ENCODE measurements at places on chromosomes 3 and 15.

GRCh38 chr3:103393395-103394186 lies 958.8 kb downstream of the ZPLD1 start:
- DNase-seq, result no peak

- no peak for DNase-seq
These were observed 64.6 kb upstream of the ATP2C1 start for GRCh38 chr3:130828948-130829947.

DNA sequence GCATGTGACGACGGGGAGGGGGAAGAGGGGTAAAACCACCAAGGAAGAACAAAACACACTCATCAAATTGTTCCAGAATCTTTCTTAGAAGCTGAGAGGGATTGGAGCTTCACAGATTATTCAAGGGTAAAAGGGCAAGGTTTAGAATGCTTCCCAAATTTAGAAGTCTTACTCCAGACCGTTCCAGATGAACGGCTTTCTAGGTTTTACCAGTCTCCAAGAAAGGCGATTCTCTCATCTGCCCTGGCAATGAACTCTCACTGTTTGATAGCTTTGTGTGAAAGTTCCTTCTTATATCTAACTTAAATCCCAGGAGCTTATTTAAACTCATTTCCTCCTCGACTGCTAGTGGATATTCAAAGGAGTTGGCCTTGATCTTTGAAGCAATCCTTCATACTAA lies 124.3 kb upstream of the PRICKLE2 start:
- no peak for DNase-seq

DNA sequence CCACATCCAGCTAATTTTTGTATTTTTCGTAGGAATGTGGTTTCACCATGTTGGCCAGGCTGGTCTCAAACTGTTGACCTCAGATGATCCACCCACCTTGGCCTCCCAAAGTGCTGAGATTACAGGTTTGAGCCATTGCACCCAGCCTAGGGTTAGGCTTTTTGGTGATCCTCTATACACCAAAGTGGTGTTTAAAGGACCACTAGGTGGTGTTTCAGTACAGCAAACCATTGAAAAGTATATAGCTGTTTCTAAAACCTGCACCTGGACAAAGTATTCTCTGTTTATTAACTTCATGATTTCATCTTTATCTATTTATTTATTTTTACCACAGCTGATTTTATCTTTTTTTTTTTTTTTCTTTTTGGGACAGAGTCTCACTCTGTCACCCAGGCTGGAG lies 68.4 kb downstream of the MINDY2 start:
- DNase-seq, result peak; percentile 3

- DNase-seq, result no peak
These were observed 123.5 kb downstream of the NUP210 start for GRCh38 chr3:13296662-13297061.

DNA sequence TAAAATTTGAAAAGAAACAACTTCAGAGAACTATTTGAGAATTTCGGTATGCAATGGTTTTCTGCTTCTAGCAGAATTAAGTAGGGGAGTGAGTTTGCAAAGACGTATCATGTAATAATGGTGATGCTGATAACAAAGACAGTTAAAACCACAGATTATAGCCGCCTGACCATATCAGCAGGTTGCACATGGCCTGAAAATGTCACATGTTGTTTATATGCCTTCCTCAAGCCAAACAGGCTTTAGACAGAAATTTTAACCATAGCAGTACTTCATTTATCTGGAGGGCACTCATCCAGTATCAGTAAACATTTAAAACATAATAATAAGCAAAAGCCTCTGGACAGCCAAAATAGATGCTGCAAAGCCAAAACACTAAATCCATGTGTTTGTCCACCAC lies 131.7 kb downstream of the RYR3 start:
- no peak for DNase-seq

GRCh38 chr3:124792341-124793040 lies 62.2 kb downstream of the UMPS start:
- no peak for DNase-seq

DNA sequence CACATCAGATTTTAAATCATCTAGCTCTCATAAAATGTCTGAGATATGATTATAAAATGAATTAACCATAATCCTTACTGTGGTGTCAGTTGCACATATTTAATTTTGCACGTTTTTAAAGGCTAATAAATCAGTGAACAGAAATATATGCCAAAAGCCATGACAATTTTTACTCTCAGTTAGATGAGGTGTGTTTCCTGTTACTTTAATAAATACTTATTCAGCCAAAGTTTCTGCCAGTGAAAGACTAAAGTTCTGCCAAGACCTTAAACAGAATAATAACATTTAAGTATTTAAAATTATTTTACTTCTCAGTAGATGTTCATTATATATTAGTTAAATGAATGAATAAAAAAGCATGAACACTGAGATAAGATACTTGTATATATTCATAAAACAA lies 1150.1 kb downstream of the NAALADL2 start:
- DNase-seq, result no peak

DNA sequence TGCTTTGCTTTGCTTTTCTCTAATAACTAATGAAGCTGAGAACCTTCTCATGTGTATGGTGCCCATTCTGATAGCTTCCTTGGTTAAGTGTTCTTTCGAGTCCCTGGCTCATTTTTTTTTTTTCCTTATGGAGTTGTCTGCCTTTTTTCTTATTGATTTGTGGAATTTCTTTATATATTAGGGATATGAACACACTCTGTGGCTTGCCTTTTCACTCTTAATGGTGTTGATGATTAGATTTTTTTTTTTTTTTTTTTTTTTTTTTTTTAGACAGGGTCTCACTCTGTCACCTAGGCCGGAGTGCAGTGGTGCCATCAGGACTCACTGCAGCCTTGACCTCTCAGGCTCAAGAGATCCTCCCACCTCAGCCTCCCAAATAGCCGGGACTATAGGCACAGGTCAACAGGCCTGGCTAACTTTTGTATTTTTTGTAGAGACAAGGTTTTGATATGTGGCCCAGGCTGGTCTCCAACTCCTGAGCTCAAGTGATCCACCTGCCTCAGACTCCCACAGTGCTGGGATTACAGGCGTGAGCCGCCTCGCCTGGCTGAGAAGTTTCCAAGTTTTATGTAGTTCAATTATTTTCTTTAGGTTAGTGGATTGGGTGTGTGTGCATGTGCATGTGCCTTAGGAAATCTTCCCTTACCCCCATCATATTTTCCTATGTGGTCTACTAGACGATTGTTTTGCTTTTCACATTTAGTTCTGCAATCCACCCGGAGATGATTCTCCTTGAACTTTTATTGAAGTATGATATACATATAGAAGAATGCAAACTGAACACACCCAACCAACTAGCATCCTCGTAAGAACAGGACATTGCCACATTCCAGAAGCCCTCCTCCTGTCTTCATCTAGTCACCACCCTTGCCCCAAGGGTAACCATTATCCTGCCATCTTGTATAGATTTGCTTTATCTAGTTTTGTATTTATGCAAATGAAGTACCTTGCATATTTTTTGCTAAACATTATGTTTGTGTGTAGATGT lies 1.7 kb upstream of the SNRPA1 start:
- peak; percentile 73 for DNase-seq

DNA sequence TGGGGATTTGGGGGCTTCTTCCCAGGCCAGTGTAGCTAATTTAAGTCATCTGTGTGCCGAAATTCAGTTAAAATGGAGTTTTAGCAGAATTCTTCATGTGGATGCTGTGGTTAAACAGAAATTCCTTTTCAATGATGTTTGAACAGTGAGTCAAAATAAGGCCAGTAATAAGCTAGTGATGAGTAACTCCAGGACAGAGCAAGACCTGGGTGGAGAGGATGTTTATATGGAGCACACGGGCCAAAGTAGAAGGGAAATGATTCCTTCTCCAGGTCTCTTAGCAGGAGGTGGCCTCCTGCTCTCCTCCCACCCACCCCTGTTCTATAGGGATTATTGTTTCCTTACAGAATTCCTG lies 31.9 kb upstream of the UACA start:
- DNase-seq, result peak; percentile 30

DNA sequence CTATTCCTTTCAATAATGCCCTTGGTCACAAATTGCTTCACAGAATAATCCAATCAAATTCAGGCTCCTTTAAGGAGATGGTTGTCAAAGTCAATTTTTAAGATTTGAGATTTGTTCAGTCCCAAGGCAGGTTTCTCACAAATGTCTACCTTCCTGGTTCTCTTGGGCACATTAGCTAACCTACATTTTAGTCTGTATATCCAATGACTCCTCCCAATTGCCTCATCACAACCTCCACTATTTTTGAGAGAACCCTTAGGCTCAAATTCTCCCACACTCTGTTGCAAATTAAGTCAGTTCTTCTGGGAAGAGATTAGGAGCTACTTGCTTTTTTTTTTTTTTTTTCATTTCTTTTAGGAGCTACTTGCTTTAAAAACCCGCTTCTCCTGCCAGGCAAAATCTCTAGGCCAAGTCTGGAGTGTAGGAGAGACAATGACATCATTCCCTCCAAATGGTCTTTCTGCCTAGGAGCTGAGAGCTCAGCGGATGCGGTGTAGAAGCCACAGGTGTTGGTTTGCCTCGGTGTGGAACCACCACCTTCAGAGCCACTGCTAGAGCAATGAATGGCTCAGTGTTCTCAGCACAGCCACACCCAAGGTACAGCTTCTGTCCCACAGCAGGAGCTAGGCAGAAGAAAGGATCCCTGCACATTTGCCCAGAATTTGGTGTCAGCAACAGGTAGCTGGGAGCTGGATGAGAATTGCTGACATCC lies 10.0 kb upstream of the INO80 start:
- DNase-seq, result no peak

DNA sequence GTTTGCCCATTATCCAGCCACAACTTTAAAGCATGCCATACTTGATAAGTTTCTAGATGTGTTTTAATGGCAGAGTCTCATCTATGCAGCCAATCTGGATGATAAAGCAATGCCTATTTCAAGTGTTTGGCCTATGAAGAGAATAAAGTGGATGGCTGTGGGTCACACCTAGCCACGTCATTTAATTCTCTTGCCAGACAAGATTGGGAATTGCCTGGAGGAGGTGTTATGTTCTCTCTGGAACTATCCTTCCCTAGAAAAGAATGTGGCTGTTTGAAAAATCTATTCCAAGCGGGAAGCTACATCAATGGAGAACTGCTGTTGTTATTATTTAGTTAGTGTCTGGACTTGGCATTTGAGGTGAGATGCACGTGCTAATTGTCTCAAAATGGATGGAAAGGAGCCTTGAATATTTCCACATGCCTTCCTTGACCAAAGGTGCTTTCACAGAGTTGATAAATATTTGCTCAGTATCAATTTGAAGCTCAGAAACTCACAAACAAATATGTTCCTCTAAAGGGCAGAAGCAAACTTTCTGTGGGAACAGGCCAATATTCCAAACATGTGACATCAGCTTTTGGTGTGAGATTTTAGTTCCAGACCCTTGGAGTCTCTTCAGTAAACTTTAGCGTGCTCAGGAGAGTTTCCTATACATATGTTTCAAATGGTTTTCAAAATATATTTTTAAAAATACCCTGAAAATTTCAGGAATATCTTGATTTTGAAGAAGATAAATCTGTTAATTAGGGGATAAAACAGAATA lies 510.6 kb upstream of the SGO1 start:
- DNase-seq, result no peak

GRCh38 chr3:6248528-6248927 lies 612.4 kb upstream of the GRM7 start:
- no peak for DNase-seq

DNA sequence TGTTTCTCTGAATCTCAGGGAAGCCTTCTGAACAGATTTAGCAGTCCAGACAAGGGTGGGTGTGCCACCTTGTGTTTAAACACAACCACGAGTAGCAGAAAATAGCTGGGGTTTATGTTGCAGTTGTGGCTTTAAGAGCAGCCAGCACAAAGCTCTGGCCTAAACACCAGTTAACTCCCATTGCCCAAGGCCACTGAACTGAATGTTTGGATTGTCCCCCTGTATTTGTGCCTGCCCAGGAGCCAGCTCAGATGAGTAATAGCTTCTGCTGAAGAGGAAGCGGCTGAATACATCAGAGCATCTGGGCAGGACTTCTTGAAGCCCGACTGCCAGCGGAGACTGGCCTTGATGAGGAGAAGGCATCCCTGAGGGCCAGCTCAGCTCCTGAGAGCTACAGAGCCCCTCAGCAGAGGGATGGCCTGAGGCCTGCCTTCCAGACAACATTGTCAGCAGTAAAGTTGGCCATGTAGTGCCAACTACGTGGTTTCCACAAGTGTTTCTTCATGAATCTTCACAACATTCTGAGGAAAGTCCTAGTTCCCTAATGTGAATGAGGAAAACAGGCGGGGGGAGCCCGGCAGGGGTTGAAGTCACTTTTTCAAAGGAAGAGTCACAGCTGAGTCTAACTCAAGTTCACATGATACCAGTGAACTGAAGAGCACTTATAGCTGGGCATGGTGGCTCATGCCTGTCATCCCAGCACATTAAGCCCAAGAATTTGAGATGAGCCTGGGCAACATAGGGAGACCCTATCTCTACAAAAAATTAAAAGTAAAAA lies 65.8 kb upstream of the ZBTB38 start:
- no peak for DNase-seq

DNA sequence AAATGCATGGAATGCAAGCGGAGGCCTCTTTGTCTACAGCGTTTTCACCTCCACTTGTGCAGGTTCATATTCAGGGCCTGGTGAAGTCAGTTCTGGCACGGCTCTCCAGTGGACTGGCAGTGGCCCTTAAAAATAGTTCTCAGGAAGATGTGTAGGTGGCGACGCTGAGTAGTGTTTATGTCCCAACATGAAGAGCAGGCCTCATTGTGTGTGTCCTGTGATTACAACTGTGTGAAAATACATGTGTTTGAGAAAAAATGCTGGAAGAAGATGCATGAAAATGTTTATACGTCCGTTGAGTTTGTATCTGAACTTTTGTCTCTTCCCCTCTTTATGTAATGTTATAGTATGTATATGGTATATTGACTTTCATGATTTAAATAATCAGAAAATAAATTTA lies 7.2 kb downstream of the LIPC start:
- DNase-seq, result peak; percentile 17

- peak; percentile 36 for DNase-seq
These were observed 24.6 kb upstream of the RSL24D1 start for GRCh38 chr15:55221090-55222011.

DNA sequence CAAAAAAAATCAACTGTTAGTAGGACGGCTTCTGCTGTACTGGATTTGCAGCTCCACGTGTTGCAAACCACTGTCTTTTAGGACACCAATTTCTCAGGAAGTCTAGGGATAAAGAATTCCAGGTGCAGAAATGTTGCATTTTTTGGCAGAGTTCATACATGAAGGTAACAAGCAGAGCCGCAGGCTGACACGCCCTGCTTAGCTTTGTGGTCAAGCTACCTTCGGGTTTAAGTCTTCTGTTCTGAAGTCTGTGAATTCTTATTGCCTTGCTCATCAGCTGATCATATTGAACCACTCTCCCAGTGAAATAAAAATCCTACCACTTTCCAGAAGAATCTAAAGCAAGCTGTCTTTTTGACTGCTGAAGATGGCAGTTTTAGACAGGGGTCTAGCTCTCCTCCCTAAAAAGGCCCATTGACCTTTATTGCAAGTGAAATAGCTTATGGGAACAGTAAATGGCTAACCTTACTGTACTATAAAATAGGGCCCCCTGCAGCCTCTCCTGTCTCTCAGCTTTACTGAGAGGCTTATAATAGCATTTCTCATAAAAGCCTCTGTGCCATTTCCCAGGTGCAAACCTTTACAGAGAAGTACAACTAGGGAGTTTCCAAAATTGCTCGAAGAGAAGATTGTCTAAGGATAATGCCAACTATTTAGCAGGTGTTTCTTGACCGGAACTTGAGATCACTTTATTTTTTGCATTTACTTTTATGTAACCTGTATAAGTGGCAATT lies 262.2 kb upstream of the IL12A start:
- no peak for DNase-seq

Measured in NCI-H460 (cell line).